ENCODE measurements at places on chromosomes 2 and 18.

DNA sequence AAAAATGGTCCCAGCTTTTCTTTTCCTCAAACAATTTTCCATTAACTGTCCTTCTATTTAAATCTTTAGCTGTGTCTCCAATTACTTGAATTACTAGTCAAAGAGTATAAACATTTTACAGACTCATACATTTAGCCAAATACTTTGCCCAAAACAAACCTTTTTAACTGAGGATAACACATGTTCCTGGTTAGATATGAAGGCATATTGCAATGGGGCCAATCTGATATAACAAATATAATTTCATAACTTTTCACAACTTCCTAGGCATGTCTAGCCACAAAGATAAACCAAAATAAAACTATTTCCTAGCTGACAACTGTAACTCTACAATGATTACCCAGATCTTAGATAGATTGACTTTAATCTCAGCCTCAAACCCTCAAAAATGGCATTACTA, 247.5 kb upstream of the ZNF521 start:
- no peak for DNase-seq

- DNase-seq: no peak
Measured at GRCh38 chr2:66495788-66496640, 61.1 kb downstream of the MEIS1 start.

- no peak for DNase-seq
Measured at GRCh38 chr2:42474765-42475454, 18.9 kb downstream of the KCNG3 start.

- DNase-seq: no peak
Measured at GRCh38 chr2:135311268-135311667, 219.8 kb downstream of the ZRANB3 start.

GRCh38 chr2:218623366-218623705, 15.6 kb downstream of the PLCD4 start:
- no peak for DNase-seq

DNA sequence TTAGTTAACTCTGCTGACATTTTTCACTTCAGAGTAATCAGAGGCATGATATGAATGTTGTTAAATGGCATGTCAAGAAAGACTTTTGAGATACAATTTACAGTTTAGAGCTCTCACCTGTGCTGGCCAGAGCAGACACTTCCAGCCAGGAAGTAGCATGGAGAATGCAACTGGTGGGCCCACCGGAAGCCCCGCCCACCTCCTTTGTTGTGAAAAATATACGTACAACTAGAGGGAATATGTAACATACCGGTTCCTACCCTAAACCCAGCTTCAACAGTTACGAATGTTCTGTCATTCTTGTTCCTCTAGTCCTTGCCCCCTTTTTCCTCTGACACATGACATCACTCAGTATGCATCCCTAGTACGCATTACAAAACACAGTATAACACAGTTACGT, 70.2 kb upstream of the ITM2C start:
- no peak for DNase-seq

DNA sequence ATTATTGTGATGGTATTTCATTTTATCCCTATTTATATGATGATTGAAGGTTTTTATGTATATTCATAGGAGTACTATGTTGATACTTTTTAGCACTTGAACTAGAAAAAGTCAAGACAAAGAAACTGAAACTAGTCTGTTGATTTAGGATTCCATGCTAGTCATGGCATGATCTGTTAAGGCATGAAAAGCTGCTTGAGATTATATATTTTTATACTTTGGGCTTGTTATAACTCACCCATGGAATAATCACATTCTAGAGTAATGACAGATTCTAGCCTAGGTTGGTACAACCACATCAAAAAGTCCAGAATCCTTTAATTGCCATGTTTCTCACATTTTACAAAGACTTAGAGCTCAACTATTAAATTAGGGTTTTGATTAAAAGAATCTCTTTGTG, 472.6 kb upstream of the CELF4 start:
- no peak for DNase-seq

DNA sequence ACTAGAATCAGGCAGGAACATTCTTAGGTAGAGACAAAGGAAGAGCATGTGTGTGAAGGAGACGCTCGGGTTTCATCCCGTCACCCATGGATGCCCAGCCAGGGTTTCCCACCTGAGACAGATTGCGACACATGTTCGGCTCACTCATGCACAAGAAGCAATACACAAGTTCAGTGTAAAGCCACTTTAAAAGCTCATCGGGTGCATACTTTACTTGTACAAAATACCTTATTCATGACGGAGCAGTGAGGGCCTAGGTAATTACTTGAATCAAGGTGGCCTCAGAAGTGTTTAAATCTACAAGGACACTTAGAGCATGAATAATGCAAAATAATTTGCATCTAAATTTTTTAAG, 42.0 kb downstream of the ZEB2 start:
- DNase-seq: no peak

DNA sequence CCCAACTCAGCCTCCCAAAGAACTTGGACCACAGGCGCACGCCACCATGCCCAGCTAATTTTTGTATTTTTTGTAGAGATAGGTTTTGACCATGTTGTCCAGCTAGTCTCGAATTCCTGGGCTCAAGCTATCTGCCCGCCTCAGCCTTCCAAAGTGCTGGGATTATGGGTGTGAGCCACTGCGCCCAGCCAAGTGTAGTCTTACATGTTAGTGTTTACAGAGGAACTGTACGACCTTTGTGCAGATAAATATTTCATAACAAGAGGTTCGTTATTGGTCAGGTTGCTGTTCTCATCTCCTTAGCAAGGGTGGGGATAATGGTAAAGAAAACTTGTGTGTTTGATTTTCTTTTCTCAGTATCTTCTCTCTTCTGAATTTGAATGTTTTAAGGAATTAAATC, 46.5 kb downstream of the RALBP1 start:
- no peak for DNase-seq

DNA sequence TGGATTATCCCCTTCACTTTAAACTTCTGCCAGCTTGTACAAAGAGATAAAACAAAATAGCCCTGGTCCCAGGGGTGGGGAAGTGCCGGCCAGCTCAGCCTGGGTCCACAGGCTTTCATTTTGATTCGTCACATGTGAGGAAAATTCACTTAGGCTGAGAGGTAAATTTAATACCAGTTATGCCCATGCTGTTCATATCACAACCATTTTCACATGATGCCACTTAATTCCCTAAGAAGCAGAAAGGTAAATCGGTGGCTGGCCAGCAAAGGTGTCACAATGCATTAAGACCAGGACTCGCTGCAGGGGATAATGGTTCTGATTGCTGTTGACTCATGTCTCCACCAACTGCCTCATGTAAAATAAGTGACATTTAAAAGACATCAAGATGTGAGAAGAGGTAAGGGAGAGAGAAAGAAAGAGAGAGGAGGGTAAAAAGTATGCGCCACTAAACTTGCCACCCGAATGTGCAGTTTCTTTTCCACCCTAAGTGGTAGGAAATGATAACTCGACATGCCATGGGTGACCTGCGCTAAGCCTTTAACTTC, 261.0 kb upstream of the SIX3 start:
- no peak for DNase-seq

Data from LoVo (cell line).